A549 (cell line): ENCODE measurements at places on chromosomes 6 and 20. TPM values are rescaled to one million over a fixed set of nuclear protein-coding genes. Genes with fewer than 3 reads are reported as not detected.

Gene FUCA2
- polyA plus RNA-seq, result 46.3 to 46.9 TPM (median 46.8 TPM) in 3 replicates

Gene PRSS35
- polyA plus RNA-seq, result 0.51 to 2.0 TPM (median 1.9 TPM) in 3 replicates

Gene SLC22A16
- polyA plus RNA-seq, result not detected in 3 replicates

Gene EMILIN3
- polyA plus RNA-seq, result 0.58 to 0.66 TPM (median 0.62 TPM) in 3 replicates

Gene NOX3
- not detected in 3 replicates for polyA plus RNA-seq

Gene CDSN
- polyA plus RNA-seq, result not detected in 3 replicates

Gene PREX1
- polyA plus RNA-seq, result 4.2 to 5.2 TPM (median 5.0 TPM) in 3 replicates

Gene ARMH2
- not detected in 3 replicates for polyA plus RNA-seq

Gene PTCRA
- polyA plus RNA-seq, result not detected in 3 replicates

Gene C20orf173
- polyA plus RNA-seq, result not detected in 3 replicates

Gene PDE7B
- polyA plus RNA-seq, result 4.7 to 6.6 TPM (median 6.3 TPM) in 3 replicates

Gene ULBP2
- polyA plus RNA-seq, result 4.2 to 5.0 TPM (median 4.5 TPM) in 3 replicates

Gene NKX2-4
- polyA plus RNA-seq, result not detected in 3 replicates

Gene CASS4
- polyA plus RNA-seq, result 0.03 to 0.09 TPM (median 0.07 TPM) in 3 replicates

Gene DEFB132
- polyA plus RNA-seq, result not detected in 3 replicates

Gene GRIK2
- polyA plus RNA-seq, result 0.51 to 0.65 TPM (median 0.55 TPM) in 3 replicates

Gene TNF
- polyA plus RNA-seq, result not detected in 3 replicates

Gene TTK
- polyA plus RNA-seq, result 18.8 to 21.2 TPM (median 21.0 TPM) in 3 replicates

Gene SLC29A1
- polyA plus RNA-seq, result 45.6 to 49.1 TPM (median 47.1 TPM) in 3 replicates

Gene ASF1A
- polyA plus RNA-seq, result 11.8 to 13.1 TPM (median 12.2 TPM) in 3 replicates

Gene MRPL18
- 102 to 127 TPM (median 115 TPM) in 3 replicates for polyA plus RNA-seq

Gene ZNF391
- 0.34 to 0.48 TPM (median 0.46 TPM) in 3 replicates for polyA plus RNA-seq

Gene COL19A1
- polyA plus RNA-seq, result not detected in 3 replicates

Gene PNPLA1
- 0.04 TPM in 1 of 3 replicates, not detected in the others for polyA plus RNA-seq

Gene HMGCLL1
- polyA plus RNA-seq, result 0.28 to 0.33 TPM (median 0.31 TPM) in 3 replicates

Gene DAAM2
- polyA plus RNA-seq, result not detected in 3 replicates

Gene CGA
- not detected in 3 replicates for polyA plus RNA-seq

Gene ADGB
- polyA plus RNA-seq, result not detected in 3 replicates

Gene DCDC2
- 7.9 to 9.1 TPM (median 8.0 TPM) in 3 replicates for polyA plus RNA-seq

Gene PPIL6
- 1.6 to 2.7 TPM (median 2.0 TPM) in 3 replicates for polyA plus RNA-seq

Gene LHFPL5
- 0.10 to 0.17 TPM (median 0.16 TPM) in 3 replicates for polyA plus RNA-seq

Gene SLC32A1
- polyA plus RNA-seq, result not detected in 3 replicates

Gene LGSN
- polyA plus RNA-seq, result 8.1 to 11.2 TPM (median 9.8 TPM) in 3 replicates

Gene PMEPA1
- 114 to 152 TPM (median 147 TPM) in 3 replicates for polyA plus RNA-seq

Gene SLC35D3
- not detected in 3 replicates for polyA plus RNA-seq

Gene SLC22A2
- polyA plus RNA-seq, result 0.04 TPM in 1 of 3 replicates, not detected in the others

Gene SLC16A10
- polyA plus RNA-seq, result 0.07 to 0.44 TPM (median 0.27 TPM) in 3 replicates

Gene F13A1
- polyA plus RNA-seq, result not detected in 3 replicates
